ENCODE measurements at places on chromosomes 12 and 14.

DNA sequence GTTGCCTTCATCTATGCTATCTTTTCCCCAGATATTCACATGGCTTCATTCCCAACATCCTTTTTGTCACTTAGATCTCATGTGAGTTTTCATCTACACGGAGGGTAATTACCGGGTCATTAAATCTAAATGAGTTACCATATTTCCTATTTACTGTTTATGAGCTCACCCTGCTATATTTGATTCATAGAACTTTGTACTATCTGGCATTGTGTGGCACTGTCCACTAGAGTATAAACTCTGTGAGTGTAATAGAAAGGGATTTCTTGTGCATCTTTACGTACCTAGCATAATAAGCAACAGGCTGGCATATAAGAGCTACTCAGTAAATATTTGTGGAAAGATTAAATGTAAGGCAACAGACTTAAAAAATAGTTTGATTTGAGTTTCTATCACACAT is 86.1 kb upstream of the LMO3 start:
- DNase-seq: no peak

GRCh38 chr14:82710267-82710841 is 1176.7 kb upstream of the SEL1L start:
- DNase-seq: peak; percentile 77

- no peak for DNase-seq
These were observed at the start of gene LRFN5 for GRCh38 chr14:41606532-41607303. Gene LRFN5 (plus strand): TSS chr14:41606876.

GRCh38 chr12:4417455-4417854 is 28.2 kb downstream of the FGF6 start:
- no peak for DNase-seq

- DNase-seq: no peak
These were observed 671 bp upstream of the DIO3 start for GRCh38 chr14:101560534-101561113.

DNA sequence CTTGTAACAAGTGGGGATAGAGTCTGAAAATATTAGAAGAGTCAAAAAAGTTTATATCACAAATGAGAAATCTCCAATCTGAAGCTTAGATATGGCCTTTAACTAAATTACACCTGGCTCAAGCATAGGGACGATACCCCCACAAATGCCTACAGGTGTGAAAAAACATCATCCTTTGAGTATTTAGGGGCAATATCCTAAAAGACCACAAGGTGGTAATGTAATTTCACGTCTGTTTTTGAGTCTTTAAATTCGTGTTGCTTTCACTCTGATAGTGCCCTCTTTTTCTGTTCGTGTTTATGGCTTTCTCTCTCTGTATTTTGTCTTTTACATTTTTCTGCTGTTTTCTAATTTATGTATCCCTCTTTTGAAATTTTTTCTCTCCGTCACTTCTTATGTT is 84.3 kb downstream of the ETNK1 start:
- peak; percentile 51 for DNase-seq

DNA sequence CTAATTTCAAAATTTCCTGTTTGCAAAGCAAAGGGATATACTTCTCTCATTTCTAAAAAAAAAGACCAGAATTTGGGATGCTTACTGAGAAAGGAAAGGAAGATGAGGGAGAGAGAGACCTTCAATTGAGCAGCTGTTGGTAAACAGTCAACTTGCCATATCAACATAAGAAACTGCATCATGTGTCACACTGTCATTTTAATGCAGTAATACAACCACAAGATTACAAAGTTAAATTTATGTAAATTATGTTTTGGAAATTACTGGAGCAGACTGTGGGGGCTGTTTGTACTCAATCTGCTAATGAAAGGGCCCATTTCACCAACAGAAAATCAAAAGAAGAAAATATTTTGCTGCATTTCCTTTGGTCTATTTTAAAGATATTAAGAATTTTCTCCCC is 370.4 kb upstream of the TMPO start:
- DNase-seq: no peak

- no peak for DNase-seq
These were observed 499.0 kb downstream of the GALC start for GRCh38 chr14:87494010-87494409.

DNA sequence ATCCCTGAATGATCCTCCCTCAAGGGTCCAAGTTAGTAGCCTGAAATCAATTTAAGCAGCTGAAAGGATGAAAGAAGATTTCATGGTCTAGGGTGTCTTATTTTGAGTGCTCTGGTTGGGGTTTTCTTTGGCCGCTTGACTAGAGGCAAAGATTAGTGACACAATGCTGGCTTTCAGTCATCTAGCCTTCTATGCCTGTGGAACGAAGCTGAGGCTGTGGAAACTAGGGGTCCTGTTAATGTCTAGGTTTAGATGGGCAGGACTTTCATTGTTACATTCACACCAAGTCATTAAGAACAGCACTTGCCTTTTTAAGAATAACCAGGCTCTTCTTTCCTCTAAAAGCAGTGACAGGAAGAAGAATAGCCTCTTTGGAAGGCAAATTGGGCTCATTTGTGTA is 253.8 kb upstream of the E2F7 start:
- no peak for DNase-seq

- no peak for DNase-seq
These were observed 195.0 kb downstream of the TTC7B start for GRCh38 chr14:90621201-90621600.

- no peak for DNase-seq
These were observed 54.8 kb downstream of the WNK1 start for GRCh38 chr12:807041-807735.

DNA sequence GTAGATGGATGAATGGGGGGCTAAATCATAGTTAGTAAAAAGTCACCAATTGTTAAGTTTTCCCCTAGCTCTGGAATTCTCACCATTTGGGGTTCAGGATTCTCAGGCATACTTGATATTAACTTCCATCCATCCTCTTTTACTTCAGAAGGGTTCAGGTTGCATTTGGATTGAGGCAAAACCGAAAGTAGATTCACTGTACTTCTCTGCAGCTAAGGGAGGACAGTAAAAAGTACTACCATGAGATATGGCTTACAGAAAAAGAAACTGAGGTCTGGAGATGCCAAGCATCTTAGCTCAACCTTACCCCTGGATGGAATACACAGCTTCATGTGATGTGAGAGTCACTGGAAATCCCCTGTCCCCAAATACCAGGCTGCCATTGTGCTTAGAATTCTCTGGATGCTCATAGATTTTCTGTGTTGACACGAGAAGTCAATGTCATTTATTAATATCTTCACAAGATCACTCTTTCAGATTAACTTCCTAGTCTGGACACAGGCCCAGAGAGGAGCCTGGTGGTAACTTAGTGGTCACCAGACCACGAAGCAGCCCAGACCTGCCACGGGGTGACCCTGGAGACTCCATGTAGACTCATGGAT is 87.1 kb downstream of the SSPN start:
- DNase-seq: no peak

DNA sequence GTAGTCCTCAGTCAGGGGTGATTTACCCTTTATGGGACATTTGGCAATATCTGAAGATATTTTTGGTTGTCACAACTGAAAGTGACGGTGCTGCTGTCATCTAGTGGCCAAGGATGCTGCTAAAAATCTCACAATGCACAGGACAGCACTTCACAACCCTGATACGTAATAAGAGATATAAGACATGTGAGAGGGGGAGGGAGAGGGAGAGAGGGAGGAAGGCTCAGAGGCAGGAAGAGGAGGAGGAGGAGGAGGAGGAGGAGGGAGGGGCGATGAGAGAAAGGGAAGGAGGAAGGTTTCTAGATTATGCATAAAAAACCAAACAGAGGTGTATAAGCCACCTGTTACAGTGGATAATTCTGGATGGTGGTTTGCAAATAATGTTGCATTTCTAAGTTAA is 14.3 kb downstream of the MYL2 start:
- DNase-seq: peak; percentile 48

GRCh38 chr12:48219631-48220030 is 16.5 kb upstream of the OR10AD1 start:
- no peak for DNase-seq

GRCh38 chr12:113195598-113195997 is 10.1 kb downstream of the RITA1 start:
- no peak for DNase-seq

- no peak for DNase-seq
These were observed 24.1 kb upstream of the INSM2 start for GRCh38 chr14:35509846-35510245.
